ENCODE measurements at places on chromosomes 12 and 14.
A peak's percentile ranks its signal among the peaks of the same experiment; 100 is the strongest.

DNA sequence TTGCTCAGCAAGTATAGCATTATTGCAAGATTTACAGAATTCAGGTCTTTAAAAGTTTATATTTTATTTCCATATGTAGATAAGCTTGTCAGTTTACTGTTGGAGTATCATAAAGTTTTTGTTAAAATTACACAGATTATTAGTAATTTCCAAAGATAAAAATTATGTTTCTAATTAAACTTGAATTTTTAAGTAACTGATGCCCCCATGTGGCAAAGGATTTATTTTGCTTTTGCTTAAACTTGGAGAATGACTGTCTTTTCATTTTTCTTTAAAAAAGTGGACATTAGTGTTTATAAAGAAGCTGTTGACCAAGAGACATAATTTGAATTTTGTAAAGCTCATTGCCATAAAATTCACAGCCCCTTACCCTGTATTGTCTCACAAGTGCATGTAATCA lies 45.8 kb downstream of the ETNK1 start:
- no peak for DNase-seq

DNA sequence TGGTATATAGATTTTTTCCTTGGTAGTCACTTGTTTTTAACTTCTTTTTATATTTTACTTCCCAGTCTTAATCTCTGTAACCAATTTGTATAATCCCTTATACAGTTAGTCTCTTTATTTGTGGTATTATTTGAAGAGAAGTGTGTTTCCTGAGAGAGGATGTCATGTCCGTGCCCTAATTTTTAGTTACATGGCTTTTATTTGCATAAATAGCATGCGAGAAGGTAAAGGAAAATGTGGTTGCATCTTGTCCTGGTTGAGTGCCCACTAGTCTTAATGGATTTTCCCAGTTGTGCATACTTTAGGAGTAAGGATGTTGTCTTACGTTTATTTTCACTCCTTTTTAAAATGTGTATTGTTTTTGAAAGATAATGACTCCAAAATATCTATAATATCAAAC lies 27.5 kb downstream of the RAP1B start:
- DNase-seq: no peak

DNA sequence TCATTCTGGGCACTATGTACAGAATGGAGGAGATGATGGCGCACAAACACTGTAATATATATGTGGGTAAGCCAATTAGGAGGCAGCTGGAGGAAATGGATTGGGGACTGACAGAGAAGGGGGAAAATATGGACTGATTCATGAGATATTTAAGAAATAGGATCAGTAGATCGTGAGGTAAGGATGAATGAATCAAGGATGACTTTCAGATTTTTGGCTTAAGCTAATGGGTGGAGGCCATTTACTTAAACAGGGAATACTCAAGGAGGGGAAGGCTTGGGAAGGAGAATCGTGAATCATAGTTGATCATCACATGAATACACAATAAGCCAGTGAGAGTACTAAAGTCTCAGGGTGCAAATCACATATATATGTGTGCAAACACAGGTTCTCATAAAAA lies 11.2 kb upstream of the GNPNAT1 start:
- no peak for DNase-seq

DNA sequence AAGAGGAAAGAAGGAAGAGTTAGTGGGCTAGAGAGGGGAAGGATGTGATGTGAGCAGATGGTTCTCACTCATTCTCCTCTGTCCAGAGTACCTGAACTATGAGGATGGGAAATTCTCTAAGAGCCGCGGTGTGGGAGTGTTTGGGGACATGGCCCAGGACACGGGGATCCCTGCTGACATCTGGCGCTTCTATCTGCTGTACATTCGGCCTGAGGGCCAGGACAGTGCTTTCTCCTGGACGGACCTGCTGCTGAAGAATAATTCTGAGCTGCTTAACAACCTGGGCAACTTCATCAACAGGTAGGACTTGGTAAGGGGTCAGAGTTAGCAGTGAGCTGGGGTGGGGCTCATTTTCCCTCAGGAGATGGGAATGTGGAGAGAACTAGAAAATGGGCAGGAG lies 7.6 kb downstream of the DDIT3 start:
- no peak for DNase-seq

DNA sequence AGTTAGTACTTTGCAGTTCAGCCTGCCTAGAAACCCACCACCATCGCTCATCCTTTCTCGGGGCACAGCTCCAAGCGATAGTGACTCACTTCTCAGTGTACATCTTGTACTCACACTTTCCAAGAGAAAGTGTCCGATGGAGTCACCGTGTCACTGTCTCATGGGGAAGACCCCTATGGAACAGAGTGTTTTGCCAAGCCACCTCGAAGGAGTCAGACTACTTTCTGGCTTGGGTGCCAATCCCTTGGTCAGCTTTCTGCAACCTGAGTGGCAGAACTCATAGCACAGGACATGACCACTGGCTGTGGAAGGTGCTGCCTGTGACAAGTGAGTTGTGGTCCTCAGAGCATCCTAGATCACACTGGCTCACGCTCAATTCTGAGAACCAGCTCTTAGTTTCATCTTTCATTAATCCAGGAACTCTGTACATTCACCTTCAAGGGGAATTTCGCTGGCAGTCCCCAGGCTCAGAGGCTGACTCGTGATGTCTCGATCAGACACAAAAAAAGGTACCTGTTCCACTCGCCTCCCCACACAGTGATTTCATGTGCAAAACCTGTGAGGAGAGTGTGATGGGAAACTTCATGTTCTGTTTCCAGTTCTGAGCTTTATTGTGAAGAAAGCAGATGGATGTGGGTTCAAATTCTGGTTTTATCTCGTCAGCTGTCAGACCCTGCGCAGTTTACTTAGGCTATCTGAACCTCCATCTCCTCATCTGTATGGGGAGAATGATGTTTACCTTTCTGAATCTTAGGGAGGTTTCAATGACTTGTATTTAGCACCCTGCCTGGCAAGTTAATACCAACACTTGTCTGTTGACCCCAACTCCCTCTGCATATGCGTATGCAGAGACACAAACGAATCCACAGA lies 127.3 kb upstream of the CCND2 start:
- DNase-seq: no peak

DNA sequence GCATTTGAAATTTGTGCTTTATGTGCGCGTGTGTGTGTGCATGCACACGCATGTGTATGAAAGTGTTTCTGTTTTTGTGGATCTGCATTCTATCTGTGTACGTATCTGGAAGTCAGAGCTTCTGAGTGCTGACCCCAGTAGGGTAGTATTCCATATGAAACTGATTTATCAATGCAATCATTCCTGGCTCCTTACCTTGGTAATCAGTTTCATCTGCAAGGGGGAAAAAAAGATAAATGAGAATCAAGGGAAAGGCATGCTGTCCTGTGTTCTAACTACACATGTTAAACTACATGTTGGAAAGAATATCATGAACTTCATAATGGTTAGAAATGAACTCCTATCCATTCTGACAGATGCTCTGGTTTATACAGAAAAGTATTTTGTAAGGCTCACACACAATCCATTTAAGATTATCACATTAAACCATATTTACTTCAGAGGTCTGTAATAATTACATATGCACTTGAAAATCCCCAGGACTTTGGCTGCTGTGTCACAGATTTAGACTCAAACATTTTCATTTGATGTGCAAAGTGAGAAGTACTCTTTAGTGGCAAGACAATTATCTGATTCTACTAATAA lies 276.1 kb upstream of the LMO3 start:
- DNase-seq: no peak

- DNase-seq: no peak
Measured at GRCh38 chr14:89032086-89032649, 207.7 kb downstream of the TTC8 start.

- no peak for DNase-seq
Measured at GRCh38 chr12:132218527-132218875, 74.2 kb downstream of the NOC4L start.

DNA sequence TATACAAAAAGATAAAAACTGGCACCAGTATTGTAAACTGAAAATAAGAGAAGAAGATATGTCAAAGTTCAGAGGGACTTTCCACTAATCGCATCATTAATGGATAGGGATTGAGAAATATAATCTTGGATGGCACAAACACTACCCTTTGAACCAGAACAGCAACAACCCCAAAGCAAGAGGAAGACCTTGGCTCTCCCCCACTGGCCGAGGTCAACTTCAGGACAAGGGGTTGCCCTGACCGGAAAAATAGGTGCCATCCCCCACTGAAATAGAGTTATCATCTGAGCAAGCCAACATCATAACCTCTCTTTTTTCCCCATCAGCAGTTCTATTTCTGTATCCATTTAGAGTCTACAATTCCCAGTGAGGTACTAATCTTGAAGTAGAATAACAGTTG lies 72.4 kb upstream of the PCED1B start:
- DNase-seq: no peak

DNA sequence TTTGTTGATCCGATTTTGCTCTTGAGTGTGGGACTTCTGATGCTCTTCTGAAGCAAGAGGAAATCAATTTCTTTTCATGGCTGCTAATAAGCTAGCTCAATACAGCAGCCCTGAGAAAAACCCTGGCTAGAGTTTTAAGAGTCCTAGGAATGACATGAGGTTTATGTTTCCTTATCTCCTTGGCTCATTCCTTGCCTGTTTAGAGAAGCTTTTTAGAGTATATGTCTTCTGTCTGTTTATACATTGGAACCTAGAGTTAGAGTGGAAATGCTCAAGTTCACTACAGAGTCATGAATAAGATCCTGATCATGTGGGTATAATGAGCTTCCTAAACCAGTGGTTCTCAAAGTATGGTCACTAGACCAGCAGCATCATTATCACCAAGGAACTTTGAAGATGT lies 34.5 kb downstream of the SMOC1 start:
- no peak for DNase-seq

DNA sequence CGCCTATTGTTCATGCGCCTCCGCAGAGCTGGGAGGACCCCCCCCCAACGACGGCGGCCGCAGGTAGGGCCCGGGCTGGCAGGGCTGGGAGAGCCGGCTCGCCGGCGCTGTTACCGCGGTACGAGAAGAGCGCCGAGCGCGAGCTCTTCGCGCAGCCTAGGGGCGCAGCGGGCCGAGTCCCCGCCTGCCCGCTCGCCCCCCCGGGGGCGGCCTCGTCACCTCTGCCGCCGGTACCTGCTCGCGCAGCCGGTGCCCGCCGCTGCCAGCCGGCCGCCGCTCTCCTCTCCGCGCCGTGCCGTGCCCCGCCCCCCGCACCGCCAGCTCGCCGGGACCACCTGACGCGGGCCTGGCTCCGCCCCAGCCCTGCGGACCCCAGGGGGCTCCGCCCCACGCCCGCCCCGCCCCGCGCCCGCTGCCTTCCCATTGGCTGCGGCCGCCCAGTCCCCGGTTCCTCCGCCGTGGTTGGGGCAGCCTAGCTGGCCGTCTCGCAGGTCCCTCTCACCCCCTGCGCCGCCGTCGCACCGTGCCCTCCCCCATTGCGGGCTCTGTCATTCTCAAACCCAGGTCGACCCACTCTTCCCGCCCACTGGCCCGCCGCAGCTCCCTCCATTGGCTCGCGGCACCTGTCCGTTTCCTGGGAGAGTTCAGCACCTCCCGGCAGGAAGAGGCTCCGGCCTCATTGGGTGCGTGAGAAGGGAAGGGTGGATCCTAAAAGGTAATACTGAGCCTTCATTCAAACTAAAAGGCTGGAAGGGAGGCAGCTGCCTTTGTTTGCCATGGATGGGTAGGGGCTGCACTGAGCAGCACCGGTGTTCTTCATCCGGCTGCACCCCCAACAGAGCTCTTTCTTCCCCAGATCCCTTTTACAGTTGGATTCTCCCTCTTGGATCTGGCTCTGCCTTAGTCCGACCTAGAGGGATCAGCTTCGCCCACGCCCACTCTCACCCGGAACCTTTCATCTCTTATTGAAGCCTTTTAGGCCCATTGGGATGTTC lies at the start of gene MAP3K9:
MAP3K9 (minus strand) TSS at position 289 of the 995 bp plus-strand sequence. CDS start 342 bp downstream, outside the sequence.
- DNase-seq: peak; percentile 76

DNA sequence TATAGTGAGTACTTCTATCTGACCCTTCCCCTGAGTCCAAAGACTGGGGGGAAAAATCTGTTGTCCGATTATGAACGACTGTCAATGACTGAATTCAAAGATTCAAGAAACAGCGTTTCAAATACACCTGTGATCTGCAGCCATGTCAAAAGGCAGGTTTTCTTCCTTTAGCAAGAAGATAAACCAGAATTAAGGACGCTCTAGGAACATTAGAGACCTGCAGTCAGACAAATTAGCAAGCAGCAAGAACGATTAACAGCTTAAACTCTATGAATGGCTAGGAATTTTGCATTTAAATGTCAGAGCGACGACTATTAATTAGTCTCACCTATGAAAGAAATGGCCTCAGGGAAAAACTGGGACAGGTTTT lies 2.1 kb downstream of the DUSP6 start:
- DNase-seq: no peak

- DNase-seq: no peak
Measured at GRCh38 chr12:31954925-31955858, 4.0 kb upstream of the RESF1 start.

DNA sequence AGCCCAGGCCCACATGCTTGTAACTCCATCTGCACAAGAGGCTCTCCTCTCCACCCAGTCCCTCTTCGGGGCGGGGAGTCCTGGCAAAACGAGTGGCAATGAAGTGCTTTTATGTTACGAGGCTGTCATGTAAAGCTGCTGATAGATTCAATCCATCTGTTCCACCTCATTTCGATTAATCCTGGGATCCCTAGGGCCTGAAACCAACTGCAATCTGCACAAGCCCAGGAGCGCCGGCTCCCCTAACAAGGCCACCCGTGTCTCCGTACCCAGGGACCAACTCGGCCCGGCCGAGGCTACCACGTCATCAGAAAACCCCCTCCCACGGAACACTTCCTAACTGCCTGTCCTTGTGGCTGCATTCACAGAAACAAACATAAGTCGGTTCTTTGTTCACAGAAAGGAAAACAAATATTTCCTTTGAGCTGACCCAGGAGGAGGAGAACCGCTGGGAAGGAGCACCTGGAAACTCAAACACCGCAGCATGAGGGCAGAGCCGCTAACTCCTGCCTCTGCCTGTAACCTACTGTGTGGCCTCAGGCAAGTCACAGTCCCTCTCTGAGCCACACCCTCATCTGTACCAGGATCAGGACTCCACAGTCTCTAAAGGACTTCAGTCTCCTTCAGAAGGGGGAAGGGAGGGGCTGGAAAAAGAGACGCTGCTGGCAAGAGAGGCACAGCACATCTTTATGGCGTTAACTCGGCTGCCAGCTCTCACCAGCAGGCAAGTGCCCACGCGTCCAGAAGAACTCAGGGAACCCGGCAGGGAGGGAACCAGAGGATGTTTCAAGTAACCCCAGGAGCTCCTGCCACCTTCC lies 47.8 kb downstream of the CCDC88C start:
- no peak for DNase-seq

DNA sequence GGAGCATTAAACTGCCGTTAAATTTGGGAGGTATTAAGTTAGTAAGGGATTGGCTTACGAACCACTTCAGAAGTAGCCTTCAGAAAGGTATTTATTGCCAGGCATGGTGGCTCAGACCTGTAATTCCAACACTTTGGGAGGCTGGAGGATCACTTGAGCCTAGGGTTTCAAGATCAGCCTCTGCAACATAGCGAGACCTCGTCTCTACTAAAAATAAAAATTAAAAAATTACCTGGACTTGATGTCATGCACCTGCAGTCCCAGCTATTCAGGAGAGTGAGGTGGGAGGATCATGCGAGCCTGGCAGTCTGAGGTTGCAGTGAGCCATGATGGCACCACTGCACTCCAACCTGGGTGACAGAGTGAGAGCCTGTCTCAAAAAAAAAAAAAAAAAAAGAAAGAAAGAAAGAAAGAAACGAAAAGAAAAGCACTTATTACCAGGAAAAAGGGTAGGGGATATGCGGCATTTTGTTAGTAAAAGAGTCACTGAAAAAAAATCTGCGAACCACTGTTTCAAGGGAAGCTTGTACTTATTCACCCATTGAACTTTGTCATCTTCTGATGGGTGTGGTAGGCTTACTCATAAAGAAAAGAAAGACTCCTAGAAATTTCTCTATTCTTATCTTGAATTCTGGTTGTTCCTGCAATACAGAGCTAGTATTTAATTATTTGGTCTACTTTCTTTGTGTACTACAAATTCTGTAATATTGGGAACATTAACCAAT lies 33.6 kb upstream of the PLEKHA5 start:
- no peak for DNase-seq

Measured in right renal pelvis (tissue), 4 donors.